ENCODE measurements at places on chromosomes 12 and 14. TPM values are rescaled to one million over a fixed set of nuclear protein-coding genes. Genes with fewer than 3 reads are reported as not detected.

CCDC196 gene
- not detected for polyA plus RNA-seq

SELPLG gene
- 4.5 TPM for polyA plus RNA-seq

VPS37B gene
- 23.8 TPM for polyA plus RNA-seq

ADAM21 gene
- polyA plus RNA-seq, result 0.29 TPM

DNA sequence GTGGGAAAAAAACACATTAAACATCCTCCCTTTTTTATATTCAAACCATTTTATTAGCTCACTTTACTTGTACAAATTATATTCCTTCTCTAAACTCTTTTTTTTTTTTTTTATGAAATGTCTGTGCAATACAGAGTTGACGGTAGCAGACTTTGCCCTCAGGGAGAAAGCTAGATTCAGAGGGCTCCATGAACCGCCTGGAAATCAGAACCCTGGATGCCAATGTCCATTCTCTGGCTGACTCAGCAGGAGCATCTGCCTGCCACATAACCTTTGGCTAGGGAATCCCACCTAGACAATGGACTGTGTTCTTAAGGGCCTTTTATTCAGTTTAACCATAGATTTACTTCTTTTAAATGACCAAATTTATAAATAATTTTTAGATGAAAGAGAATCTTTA, 467.0 kb downstream of the MDGA2 start:
- no peak for DNase-seq

DNA sequence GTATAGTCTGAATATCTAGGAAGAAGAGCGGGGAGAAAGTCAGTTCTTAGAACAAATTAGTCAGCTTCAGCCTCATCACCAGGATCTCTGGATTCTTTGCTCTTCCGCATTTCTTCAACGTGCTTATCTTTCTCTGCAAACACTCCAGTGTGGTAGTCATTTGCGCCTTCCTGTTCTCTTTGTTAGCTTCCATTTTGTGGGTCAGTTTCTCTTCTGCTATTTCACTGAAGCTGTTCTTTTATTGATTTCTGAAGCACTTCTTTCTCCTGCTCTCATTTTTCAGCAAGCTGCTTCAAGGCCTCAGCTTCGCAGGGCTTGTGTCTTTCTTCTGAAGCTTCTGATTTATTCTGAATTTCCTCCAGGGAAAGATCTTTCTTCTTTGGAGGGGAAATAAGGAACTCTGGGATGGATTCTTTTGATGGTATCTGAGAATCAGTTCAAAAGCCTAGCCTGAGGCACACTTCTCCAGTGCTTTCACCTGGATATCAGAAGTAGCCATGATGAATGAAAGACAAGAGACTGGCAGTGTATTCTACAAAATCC, 13.5 kb downstream of the AMN1 start:
- DNase-seq, result no peak

GRCh38 chr12:96313606-96314005, 86.6 kb downstream of the CDK17 start:
- DNase-seq, result no peak

- DNase-seq, result no peak
Observed at GRCh38 chr14:54172562-54172961, 215.9 kb upstream of the BMP4 start.

DNA sequence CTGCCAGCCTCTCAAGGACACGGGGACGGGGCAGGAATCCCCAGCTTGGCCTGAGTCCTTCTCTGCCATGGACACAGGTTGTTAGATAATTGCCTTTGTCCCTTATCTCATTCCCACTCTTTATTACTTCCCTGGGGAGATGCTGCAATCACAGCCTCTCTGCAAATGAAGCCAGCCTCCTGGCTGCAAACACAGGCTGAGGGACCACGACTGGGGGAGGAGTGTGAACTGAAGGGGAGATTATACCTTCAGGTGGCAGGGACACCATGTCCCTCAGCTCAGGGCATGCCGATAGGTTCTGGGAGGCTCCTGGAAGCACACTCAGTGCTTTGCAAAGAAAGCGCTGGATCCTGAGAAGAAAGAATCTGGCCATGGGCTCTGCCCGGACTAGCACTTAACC, 16.1 kb upstream of the CHGA start:
- no peak for DNase-seq

DNA sequence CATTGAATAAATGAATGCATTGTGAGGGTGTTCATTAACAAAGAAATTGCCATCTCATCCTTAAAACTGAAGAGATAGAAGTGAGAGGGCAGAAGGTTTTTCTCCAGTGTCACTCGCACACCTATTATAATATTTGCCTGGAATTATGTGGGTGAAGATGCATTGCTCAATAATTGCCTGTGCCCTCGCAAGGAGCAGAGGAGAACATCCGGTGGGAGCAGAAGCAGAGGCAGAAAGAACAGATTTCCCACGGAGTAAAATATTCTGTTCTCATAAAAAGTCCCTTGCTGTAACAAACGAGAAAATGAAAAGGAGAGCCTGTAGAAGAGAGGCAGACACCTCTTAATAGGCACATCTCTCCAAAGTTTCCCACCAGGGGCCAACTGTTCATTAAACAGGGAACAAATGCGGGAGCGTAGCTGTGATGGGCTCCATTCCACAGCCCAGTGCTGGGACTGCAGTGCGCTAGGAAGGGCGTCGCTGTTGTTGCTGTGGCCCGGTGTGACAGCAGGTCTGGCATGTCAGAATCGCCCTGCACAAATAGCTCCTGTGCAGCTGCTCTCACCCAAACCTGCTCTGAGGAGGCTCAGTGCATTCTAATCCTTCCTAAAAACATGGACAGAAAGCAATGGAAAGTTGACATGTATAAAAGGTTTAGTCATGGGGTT, 359.8 kb downstream of the APAF1 start:
- DNase-seq, result no peak

DNA sequence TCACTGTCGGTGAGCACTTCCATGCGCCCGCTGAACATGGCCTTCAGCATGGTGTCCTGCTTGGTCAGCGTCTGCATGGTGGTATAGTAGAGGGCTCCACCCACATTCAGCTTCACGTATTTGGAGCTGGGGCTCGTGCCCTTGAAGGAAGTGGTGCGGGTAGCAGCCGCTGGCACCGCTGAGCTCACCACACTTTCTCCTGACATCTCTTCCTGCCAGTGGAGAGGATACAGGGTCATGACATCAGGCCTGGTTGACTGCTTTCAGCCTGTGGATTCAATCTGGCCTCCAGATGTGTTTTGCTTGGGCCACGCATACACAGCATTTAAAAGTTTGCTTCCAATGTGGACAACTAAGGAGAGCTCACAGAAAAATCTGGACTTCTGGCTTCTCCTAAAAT, 7.6 kb downstream of the KCTD10 start:
- DNase-seq, result no peak

Measured in muscle of arm (tissue), 14 donors.